Effector CD8-positive, alpha-beta T cell (primary cell): ENCODE measurements at places on chromosomes 7 and 10.
A peak's percentile ranks its signal among the peaks of the same experiment; 100 is the strongest.

DNA sequence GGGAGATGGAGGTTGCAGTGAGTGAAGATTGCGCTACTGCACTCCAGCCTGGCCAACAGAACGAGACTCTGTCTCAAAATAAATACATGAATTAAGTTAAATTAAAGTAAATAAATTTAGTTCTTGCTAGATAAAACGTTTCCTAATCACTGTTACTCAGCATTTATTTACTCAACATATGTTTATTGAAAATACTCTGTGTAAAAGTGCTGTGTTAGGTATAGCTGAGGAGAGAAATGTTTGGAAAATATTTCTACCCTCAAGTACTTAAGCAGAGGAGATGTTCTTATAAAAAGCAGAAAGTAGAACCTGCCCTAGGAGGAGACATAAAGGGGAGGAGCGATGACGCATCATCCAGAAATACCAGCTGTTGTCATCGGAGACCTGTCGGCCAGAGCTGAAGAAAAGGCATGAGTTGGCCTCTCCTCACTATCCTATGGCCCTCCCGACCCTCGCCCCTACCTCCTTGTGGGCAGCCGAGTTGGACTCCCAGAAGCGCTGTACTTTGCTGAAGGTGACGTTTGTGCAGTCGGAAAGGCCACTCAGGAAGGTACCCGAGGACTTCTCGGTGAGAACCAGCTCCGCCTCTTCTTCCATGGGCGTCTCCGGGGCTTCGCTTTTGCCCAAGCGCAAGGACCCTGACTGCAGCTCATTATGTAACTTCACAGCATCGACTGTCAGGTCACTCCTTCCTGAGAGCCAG is 1.1 kb downstream of the RRP12 start:
- no peak for DNase-seq

DNA sequence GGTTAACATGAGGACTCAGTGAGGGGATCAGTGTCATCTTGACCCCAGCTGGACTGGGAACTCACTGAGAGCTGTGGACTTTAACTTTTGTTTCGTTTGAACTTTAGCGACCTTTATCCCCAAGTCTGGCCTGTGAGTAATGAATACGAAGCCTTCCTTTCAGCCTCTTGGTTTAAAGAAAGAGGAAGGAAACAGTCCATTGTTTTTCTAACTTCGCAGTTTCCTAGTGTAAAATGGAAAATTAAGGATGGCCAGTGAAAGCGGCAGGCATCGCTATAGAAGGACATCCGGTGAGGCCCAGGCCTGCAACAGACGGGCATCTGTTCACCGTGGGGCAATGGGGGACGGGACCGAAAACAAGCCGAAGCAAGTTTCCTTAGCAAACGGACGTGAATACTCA is 44.1 kb upstream of the ADO start:
- no peak for DNase-seq

DNA sequence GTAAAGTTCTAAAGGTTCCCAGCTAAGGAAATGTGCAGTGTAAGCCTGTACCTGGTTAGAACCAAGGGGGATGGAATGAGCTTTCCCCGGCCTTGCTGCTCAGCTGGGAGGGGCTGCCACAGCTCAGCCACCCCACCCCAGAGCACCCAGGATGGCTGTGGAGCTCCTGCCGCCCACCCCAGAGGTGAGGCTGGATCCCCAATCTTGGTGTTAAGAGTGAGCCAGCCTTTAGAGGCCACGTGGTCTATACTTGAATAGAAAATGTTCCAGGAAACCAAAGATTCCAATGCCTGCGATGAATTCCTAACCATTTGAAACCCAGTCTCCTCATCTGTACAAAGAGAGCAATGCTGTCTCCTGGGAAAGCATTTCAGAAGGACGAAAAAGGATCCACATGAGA is 16.5 kb downstream of the DIP2C start:
- DNase-seq, result no peak

- DNase-seq, result no peak
Observed at GRCh38 chr7:16986755-16987154, 105.0 kb upstream of the AGR3 start.

DNA sequence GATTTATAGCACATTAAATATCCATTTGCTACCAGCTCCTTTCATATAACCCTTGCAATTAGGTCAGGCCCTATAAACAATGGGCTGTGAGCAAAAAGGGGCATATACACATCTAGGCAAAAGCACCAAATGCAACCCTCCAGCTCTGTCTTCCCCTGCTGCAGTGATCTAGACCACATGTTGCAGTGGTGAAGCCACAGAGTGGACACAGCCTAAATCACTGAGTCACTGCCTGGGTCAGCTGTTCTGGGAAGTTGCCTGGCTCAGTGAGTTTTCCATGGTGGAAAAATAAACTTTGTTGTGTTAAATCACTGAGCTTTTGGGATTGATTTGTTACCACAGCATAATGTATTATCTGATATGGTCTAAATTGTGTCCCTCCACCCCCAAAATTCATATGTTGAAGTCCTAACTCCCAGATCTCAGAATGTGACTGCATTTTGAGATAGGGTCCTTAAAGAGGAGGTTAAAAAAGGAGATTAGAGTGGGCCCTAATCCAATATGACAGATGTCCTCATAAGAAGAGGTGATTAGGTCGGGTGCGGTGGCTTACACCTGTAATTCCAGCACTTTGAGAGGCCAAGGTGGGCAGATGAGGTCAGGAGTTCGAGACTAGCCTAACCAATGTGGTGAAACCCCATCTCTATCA is 70.4 kb downstream of the ZFAND4 start:
- no peak for DNase-seq

- DNase-seq, result no peak
Observed at GRCh38 chr7:96284835-96285234, 37.1 kb downstream of the SLC25A13 start.

- no peak for DNase-seq
Observed at GRCh38 chr10:13707156-13707881, 120.6 kb downstream of the PRPF18 start.

DNA sequence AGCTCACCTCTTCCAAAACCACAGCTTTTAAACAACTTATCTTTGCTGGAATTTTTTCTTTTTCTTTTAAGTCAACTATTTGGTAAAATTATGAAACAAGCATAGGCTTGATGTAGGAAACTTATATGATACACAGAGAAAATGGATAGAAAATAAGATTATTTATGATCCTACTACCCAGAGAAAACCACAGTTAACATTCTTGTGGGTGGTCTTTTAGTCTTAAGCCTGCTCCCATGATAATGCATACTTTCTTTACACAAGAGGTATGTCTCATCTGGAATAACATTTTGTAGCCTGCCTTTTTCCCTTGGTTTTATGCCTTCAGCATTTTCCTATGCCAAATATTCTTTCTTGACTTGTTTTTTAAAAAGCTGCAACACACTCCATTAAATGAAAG is 21.4 kb downstream of the PLPP4 start:
- no peak for DNase-seq

GRCh38 chr7:133290676-133291333 is 37.9 kb downstream of the EXOC4 start:
- DNase-seq, result no peak

- DNase-seq, result no peak
Observed at GRCh38 chr7:84425702-84426259, 231.2 kb upstream of the SEMA3A start.

GRCh38 chr7:2120251-2120660 is 112.5 kb downstream of the MAD1L1 start:
- DNase-seq, result peak; percentile 10

DNA sequence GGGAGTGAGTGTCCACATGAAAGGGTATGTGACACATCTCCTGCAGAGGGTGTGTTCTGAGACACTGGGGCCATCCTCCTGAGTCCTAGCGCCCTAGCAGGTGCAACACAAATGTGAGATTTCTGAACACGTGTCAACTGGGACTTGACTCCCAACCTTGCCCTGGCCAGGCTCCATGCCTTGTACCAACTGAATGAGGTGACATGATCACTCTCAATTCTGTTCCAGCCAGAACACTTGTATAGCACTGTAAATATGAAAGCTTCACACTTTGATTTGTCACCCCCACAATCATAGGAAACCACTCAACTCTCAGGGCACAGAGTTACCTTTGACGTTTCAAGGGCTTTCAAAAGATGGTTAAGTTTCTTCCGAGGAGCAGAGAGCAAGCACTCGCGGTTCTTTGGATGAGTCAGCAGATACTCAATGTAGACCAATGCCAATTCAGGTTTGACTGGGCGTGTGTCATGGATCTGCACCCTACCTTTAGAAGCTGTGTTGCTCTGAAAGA is 48.6 kb downstream of the NCAPG2 start:
- DNase-seq, result no peak

DNA sequence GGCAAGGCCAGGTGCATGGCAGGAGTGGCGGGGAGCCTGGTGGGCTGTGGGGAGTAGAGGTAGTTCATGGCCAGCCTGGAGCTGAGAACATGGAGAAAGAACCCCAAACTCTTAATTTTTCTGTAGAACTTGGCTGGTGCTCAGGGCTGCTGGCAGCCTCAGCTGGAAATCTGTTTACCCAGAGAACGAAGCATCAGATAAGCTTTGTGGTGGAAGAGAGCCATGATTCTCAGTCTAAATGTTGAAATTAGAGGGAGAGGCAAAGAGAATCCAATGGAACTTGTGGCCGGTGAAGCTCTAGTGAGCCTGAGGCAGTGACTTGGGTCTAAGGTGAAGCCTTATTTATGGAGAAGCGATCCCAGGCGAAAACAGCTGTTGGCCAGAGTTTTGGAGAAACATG is 126.4 kb downstream of the CCDC3 start:
- no peak for DNase-seq

DNA sequence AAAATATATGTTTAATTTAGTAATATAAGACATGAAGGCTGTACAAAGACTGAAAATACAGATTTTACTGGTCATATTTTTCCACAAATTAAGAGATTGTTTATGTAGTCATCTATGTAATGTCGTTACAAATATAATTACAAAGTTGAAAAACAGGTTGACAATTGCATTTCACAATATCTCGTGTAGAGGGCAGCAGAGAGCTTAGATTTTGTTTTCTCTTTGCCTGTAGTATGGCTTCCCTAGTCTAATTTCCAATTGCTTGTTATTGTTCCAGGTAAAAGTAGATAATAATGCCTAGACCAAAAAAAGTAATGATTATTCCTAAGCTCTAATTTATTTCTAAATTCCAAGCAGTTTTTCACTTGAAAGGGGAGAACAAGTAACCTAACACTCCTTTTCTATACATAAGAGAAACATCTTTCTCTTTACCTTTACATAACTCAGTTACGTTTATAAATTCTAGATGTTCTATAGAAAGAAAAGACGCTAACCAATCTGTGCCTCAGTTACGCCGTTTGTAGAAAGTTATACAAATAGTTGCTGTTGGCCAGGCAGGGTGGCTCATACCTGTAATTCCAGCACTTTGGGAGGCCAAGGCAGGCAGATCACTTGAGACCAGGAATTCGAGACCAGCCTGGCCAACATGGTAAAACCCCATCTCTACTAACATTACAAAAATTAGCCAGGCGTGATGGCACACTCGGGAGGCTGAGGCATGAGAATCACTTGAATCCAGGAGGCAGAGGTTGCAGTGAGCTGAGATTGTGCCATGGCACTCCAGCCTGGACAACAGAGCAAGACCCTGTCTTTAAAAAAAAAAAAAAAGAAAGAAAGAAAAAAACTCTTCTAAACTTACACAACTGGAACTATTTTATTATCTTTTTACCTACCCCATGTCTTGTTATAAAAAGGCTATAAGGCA is 30.0 kb downstream of the NET1 start:
- no peak for DNase-seq

DNA sequence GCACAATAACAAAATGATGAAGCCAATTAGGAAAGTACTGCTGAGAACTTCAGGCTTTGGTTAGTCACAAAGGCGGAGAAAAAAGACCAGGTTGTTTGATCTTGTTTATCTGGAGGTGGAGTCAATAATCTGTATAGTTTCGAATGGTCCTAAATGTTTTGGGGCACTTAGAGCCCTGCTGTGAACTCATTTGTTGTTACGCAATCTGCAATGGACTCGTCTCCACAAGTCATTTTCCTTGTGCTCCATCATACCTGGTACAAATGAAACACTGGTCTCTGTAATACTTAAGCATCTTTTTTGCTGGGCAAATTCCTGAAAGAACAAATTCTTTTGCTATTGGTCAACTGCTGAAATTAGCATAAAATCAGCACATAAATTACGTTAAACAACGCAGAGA is 430.5 kb downstream of the GATA3 start:
- no peak for DNase-seq

GRCh38 chr10:21176934-21177480 is 279.9 kb upstream of the NEBL start:
- DNase-seq, result no peak

- DNase-seq, result no peak
Observed at GRCh38 chr10:127743205-127743604, 6.2 kb downstream of the FOXI2 start.

GRCh38 chr7:95700917-95701316 is 71.4 kb upstream of the DYNC1I1 start:
- no peak for DNase-seq

DNA sequence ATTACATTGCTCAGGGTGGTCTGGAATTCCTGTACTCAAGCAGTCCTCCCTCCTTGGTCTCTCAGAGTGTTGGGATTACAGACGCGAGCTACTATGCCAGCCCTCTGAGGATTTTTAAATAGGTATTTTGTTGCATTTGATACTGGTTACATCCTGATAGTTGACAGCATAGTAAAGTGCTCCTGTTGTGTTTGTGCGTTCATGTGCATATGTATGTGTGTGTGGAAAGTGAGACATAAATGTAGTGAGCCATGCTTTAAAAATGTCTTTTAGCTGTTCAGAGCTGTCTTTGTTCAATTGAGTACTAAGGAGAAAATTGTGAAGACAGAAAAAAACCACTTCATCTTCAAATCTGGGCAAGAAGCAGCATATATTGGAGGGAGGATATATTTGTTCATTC is 27.8 kb downstream of the ZNRF2 start:
- DNase-seq, result no peak

GRCh38 chr10:24969841-24970281 is 17.5 kb upstream of the PRTFDC1 start:
- no peak for DNase-seq

GRCh38 chr10:58756130-58756719 is 243.6 kb downstream of the BICC1 start:
- no peak for DNase-seq

DNA sequence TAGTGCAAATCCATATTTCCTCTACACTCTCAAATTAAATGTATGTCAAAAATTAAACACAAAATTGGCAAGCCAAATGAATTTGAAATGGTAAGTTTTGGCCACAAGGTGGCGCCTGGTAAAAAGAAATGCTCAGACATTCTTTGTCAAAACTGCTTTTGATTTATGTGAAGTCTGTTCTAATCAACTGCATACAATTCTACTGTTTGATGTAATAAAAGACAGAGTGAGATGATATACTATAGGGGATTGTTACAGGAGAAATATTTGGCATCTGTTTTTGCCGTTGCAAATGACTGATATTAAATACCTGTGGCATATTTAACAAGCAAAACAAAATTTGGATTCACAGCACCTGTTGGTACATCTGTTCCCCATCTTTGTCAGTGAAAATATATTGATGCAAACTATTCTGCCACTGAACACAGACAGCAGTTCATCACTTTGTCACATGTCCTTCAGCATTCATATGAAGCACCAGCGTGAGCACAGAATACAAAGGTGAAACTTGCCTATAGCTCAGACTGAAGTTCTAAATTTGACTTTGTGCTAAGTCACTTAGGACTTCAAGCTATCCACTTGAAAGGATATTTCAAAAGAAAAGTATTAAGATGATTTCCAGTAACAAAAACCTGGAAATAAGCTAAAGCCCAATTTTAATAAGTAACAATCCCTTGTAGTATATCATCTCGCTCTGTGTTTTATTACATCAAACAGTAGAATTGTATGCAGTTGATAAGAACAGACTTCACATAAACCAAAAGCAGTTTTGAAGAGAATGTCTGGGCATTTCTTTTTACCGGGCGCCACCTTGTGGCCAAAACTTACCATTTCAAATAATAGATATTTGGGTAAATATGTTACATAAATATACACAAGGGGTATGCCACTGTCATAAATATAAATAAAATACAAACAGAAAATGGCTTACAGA is 10.2 kb upstream of the CH25H start:
- peak; percentile 38 for DNase-seq
